Caki2 (cell line): ENCODE measurements at places on chromosomes 2 and 18. TPM values are rescaled to one million over a fixed set of nuclear protein-coding genes. Genes with fewer than 3 reads are reported as not detected.

- DNase-seq = no peak
These were observed 50.1 kb downstream of the MYCN start for GRCh38 chr2:15990151-15991101.

Gene IL37
- not detected in 2 replicates for total RNA-seq

GRCh38 chr2:237742614-237743013, 56.0 kb upstream of the RBM44 start:
- DNase-seq = no peak

- DNase-seq = peak; percentile 95
These were observed 253.3 kb upstream of the OSR1 start for GRCh38 chr2:19611491-19612332.

DNA sequence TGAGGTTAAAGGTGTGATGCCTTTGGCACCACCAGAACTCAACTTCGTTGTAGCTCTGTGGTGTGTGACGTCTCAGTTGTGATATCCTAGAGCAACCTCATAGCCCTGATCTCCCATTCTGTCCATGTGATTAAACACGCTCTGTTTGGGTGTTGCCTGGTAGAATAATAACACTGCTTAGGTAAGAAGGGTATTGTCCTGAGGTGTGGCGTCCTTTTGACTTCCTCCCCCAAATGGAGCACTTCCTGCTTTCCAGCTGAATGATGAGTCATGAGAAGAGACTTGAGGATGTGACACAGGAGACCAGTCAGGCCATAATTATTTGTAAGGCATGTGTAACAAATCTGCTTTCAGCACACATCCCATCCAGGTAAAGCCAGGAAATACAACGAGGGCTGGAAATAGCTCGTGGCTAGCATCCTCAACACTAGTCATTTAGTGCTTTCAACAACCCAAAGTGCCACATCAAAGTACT, 100.7 kb downstream of the RAPGEF4 start:
- peak; percentile 68 for DNase-seq

Gene INO80B
- 13.5 and 37.7 TPM in 2 replicates for total RNA-seq

GRCh38 chr2:177261116-177262060, 3.1 kb downstream of the NFE2L2 start:
- DNase-seq = no peak

DNA sequence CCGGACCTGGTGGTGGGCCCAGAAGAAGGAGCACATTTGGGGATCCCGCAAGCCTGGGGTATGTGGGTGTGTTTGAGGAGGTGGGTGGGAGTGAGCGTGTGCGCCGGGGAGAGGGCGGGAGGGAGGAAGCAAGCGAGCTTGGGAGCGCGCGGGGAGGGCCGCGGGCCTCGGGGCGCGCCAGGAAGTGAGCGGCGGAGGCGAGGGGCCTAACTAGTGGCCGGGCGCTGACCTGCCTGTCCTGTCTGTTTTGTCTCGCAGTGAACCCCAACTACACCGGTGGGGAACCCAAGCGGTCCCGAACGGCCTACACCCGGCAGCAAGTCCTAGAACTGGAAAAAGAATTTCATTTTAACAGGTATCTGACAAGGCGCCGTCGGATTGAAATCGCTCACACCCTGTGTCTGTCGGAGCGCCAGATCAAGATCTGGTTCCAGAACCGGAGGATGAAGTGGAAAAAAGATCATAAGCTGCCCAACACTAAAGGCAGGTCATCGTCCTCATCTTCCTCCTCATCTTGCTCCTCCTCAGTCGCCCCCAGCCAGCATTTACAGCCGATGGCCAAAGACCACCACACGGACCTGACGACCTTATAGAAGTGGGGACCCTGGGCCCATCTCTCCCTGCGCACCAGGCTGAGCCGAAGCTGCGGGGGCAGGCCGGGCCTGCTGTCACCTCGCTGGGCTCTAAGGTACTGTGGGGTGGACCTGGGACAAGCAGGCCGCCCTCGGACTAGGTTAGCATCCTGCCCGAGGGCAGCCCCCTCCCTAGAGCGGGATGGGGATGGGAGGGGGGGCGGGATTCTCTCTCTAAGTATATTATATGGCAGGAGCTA, 1.2 kb downstream of the HOXD4 start:
- no peak for DNase-seq

- no peak for DNase-seq
These were observed 46.8 kb upstream of the CDH7 start for GRCh38 chr18:65704046-65704445.

- no peak for DNase-seq
These were observed 21.7 kb upstream of the LCLAT1 start for GRCh38 chr2:30425326-30425725.

Gene ANKAR
- 2.7 and 4.1 TPM in 2 replicates for total RNA-seq

- peak; percentile 93 for DNase-seq
These were observed 68.4 kb downstream of the MCFD2 start for GRCh38 chr2:46847185-46847710.

- DNase-seq = no peak
These were observed 234.7 kb downstream of the C1D start for GRCh38 chr2:67828066-67828465.

DNA sequence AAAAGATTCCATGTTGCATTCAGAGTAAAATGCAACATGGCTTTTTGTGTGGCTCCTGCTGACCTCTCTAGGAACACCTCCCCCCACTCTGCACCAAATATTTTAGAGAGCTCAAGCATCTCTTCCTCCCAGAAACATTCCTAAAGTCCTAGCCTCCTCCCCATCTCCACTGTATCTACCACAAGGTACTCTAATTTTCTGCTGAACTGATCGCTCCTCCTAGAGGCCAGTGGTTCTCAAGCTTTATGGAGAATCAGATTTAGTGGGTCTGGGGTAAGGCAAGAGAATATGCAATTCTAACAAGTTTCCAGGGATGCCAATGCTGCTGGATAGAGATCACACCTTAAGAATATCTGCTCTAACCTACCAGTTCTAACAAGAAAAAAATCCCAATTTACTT, 89.5 kb upstream of the HNRNPA3 start:
- DNase-seq = no peak

Gene TMEM163
- total RNA-seq = 0.78 TPM in 1 of 2 replicates, not detected in the other

GRCh38 chr2:159904959-159905305, 106.9 kb upstream of the CD302 start:
- DNase-seq = no peak

Gene GPR45
- total RNA-seq = 0.17 and 0.20 TPM in 2 replicates

GRCh38 chr2:236790963-236791362, 221.3 kb downstream of the ACKR3 start:
- no peak for DNase-seq

DNA sequence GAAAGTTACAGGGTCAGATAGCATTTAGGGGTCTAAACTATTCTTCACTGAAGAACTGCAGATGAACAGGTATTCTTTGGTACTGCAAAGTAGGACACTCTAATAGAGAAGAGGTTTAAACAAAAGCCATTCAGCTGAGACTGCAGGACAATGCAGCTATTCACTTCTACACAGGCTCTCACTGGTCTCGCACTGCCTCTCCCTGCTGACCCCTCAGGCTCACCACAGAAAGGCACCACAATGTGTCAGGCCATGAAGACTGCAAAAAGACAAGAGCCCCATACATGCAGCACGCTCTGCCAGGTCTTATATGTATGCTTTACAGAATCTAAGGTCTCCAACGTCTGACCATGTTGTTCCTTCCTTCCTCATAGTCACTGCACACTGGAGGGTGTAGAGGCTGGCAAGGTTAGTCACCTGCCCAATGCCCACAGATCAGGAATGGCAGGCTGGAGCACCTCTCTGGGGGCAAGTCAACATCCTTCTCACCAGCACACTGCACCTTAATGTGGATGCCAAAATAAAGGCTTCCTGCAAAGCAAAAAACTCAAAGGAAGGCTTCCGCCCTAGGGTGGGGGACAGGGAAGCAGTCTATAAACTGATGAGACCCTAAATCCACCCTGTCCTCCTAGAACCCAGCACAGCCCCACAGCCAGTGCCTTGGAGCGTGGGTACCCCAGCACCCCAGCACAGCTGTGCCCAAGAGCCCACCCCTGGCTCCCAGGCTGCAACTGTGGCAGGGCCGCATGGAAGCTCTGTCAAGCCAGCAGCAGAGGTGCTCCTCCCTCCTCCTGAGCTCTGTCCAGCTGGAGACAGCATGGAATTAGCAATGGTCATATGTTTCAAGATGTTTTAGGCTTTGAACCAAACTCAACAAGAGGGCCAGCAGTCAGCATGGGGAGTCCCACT, 10.7 kb upstream of the RNU4ATAC start:
- DNase-seq = no peak

DNA sequence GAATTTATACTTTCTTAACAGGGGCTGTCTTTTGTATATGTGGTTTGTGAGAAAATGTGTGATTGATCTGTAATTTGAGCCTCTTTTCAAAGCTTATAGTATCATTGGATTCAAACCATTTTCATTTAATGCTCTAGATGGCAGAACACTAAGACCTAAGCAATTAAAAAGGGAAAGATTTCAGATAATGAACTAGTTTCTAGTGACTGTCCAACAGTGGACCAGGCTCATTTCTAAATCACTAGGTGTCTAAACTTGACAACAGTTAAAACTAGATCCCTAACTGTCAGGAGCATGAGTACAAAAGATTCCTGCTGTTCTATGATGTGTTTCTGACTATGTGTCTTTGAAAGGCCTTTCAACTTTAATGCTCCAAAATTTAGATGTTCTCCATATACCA, 54.6 kb downstream of the ANKRD44 start:
- DNase-seq = no peak

GRCh38 chr18:57437766-57438671, 2.8 kb downstream of the ONECUT2 start:
- no peak for DNase-seq

DNA sequence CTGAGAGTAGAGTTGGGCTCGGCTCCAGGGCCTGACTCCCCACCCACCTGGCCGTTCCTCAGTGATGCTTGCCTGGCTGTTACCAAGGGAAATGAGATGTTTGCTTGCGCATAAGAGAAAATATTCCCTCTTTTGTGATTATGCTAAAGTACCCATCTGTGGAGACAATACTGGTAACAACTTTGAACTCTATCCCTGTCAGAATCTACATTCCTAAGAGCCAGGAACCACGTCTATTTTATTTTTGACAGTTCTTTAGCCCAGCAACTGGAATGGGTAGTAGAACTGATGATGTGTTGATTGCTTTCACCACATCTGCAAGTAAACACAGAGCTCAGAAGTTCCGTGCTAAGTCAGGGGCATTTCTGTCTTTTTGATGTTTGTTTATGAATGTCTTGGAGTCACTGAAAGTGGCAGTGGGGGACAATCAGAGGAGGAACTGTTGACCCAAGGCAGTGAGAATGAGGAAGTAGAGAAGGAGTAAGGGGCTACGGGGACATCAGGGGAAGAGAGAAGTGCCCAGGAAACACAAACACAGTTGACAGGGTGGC, 348.3 kb upstream of the SOX11 start:
- no peak for DNase-seq

DNA sequence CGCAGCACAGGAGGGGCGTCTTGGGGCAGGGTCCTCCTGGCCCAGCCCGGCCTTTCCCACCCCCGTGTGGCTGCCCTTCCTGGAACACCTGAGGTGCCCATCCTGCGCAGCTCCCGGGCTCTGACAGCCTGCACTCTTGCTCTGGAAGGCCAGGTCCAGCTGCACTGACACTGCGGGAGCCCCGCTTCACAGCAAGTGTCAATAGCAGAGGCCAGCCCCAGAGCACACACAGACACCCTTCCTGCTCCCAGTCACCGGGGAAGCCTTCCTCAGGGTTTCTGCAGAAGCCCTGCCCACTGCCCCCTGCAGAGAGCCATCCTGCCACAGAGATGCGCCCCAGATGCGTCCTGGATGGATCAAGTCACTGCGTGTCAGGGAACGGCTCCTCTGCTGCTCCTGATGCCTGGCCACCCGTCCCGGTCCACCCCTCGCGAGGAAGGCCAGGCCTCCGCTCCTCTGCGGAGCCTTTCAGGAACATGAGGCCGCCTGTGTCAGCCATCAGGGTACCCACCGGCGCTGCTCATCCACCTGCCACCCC, 519.2 kb upstream of the MYT1L start:
- no peak for DNase-seq

Gene AOX1
- 0.14 TPM in 1 of 2 replicates, not detected in the other for total RNA-seq

Gene PLEK
- total RNA-seq = 1.2 and 4.3 TPM in 2 replicates

GRCh38 chr2:216658757-216659156, 25.5 kb downstream of the IGFBP2 start:
- DNase-seq = no peak

DNA sequence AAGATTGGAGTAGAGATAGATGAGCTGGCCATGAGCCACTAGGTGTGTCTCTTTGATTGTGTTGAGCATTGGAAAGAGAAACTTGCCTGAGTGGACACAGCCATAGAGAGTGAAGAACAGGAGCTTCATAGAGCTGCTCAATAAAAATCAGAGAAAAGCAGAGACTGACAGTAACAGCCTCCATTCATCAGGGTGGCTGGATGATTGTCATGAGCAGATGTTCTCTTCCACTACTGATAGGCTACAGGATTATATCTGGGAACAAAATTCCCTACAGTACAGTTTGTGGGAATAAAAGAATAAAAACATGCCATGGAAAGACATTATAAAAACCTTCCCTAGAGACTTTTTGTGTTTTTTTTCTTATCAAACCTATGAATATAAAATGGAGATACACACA, 404.8 kb upstream of the ACVR2A start:
- DNase-seq = no peak

DNA sequence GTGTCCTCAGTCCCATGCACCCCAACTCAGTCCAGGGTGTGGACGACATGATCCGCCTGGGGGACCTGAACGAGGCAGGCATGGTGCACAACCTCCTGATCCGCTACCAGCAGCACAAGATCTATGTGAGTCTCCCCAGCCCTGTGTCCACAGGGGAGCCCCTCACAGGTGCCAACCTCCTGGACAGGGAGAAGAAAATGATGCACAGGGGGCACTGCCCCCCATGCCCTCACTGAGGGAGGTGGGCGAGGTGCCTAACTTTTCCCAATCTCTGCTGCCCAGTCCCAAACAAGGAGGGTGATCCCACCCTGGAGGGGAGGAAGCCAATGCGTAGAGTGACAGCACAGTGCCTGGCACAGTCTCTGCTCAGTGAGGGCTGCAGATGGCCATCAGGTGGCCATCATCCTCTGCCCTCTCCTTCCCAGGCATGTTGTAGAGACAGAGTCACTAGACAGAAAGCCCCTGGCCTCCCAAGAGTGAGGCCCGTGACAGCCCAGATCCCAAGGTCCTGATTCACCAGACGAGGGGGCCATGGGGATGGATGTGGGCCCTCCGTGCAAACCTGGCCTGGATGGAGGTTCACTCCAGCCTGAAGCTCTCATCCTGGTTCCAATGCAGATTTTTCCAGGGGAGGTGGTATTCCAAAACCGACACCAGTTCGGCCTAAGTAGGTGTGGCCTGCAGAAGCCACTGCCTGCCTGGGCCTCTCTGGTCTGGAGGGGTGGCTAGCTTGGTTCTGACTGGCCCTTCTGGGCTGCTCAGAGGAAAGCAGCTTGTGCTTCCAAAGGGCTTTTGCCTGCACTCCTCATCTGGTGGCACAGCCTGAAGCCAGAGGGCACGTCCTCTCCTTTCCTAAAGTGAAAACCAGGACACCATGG, 30.0 kb downstream of the MYO7B start:
- DNase-seq = no peak

- DNase-seq = no peak
These were observed 54.5 kb upstream of the ACMSD start for GRCh38 chr2:134783912-134784311.

GRCh38 chr2:71125506-71126294, 4.3 kb downstream of the MCEE start:
- no peak for DNase-seq

Gene PCGF1
- 19.9 and 30.5 TPM in 2 replicates for total RNA-seq

- no peak for DNase-seq
These were observed 101.0 kb downstream of the EVA1A start for GRCh38 chr2:75459565-75460310.

- no peak for DNase-seq
These were observed 36.3 kb downstream of the FBXO11 start for GRCh38 chr2:47869859-47870595.

- no peak for DNase-seq
These were observed 35.9 kb upstream of the HTR2B start for GRCh38 chr2:231160701-231161100.
